ENCODE measurements at places on chromosomes 11 and 22.

DNA sequence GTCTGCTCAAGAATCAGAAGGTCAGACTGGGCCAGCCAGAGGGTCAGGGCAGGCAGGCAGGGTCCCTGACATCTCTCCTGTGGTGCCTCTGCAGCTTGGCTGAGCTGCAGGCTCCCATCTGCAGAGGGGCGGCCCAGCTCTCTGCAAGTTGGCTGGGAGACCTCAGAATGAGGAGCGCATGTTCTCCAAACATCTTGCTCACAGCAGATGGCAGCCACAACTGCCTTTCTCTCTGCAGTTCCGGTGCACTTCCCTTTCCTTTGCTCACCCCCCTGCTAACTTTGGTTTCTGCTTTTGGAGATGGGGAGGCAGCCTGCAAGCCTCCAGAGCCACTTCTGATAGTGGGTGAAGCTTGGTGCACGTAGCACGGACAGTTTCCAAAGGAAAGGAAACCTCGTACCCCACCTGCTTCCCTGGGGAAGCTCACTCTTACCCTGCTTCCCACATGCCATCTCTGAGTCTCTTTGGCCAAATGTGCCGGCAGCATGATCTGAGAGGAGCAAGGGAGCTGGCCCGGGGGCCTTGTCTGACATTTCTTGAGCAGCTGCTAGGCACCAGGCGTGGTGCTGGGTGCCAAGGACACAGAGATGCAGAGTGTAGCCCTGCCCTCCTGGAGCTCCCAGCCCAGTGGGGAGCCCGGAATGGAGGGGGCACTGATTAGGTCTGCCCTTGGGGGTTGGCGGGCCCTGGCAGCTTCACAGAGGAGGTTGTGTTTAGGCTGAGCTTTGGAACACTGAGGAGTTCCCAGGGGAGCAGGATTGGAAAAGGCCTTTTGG is 18.2 kb downstream of the DAGLA start:
- peak; percentile 18 for DNase-seq

DNA sequence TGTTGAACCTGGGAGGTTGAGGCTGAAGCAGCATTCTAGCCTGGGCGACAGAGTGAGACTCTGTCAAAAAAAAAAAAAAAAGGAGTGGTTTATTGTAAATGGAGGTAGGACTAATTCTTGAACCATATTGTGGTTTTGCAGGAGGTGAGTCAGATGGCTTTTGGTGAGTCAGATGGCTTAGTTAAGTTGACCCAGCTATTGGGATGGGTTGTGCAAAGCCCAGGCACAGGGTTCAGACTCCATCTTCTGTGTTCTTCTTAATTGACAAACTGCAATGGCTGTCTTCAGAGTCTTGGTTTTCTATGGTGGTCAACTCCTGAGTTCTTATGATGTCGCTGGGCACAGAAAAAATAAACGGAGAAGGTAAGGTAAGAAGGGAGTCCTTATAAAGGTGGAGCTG is 182.7 kb downstream of the ADAMTS15 start:
- DNase-seq: no peak

DNA sequence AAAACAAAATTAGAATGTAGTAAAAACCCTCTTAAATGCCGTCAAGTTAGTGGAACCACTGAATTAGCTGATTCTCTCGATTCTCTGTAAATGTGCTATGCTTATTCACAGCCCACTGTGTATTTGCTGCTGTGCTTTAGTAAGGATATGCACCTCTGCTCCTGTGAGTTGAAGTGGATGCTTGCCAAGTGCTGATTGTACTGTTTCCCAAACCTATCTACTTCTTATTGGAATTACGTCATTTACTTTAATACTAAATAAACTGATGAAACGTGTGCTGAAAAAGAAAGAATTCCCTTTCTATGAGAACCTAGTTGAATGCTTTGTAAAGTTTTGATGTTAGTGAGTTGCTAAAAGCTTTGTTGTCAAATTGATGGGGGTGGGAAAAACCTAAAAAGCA is 158.4 kb downstream of the LRRC4C start:
- DNase-seq: no peak

DNA sequence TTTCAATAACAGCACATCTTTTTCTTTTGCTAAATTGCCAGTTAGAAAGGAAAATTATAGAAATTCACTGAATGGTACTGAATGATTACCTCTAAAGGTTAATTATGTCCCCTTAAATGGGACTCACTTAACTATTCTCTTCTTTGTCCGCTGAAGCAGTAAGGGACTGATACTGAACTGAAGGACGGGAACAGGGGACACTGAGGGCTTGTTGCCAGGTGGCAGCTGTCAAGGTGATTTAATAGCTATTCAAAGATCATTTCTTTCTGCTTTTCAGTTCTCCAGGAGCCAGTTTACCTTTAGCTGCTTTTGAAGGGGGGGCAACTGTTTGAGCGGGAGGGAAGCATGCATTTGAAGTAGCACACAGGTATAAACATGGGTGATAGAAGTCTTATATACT is 325.4 kb upstream of the CCDC90B start:
- DNase-seq: peak; percentile 90
